ENCODE measurements at places on chromosomes 2 and 18. TPM values are rescaled to one million over a fixed set of nuclear protein-coding genes. Genes with fewer than 3 reads are reported as not detected.

- H3K4me1 ChIP-seq = no peaks in the 10 kb centered on the region
- H3K27me3 ChIP-seq = no peaks in the 10 kb centered on the region
- H3K27ac ChIP-seq = no peak overlapping the region
- no peak overlapping the region for H3K4me3 ChIP-seq
- H3K36me3 ChIP-seq = no peaks in the 10 kb centered on the region
- DNase-seq = no peak
These were observed 61.1 kb upstream of the LPIN2 start for GRCh38 chr18:3074087-3074486.

DNA sequence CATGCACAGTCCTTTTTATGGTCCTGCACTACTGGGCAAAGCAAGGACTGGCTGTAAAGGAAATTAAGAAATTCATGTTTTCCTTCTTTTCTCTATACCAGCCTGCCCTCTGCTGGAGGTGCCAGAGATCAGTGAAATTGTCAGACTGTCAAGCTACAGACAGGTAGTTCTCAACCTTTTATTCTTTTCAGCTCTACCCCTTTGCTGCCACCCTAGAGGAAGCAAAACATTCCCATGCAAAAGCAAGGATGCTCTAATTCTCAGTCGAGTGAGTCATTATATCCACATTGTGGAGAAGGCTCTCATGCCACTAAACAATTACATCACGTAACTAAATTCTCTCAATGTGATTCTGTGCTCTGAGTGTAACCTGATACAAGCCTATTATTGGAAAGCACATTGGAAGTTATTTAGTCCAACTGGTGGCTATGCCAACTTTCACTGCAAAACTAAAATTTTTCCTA lies 25.0 kb upstream of the RAPGEF4 start:
- DNase-seq = peak; percentile 95
- H3K4me1 ChIP-seq = peaks cover 2% of the 10 kb centered on the region
- H3K27ac ChIP-seq = no peak overlapping the region
- H3K27me3 ChIP-seq = no peaks in the 10 kb centered on the region

Gene CCDC178
- not detected for polyA plus RNA-seq

Gene RFTN2
- 0.44 TPM for polyA plus RNA-seq

Gene C2orf15
- polyA plus RNA-seq = not detected

Gene ATOH8
- 11.2 TPM for polyA plus RNA-seq

DNA sequence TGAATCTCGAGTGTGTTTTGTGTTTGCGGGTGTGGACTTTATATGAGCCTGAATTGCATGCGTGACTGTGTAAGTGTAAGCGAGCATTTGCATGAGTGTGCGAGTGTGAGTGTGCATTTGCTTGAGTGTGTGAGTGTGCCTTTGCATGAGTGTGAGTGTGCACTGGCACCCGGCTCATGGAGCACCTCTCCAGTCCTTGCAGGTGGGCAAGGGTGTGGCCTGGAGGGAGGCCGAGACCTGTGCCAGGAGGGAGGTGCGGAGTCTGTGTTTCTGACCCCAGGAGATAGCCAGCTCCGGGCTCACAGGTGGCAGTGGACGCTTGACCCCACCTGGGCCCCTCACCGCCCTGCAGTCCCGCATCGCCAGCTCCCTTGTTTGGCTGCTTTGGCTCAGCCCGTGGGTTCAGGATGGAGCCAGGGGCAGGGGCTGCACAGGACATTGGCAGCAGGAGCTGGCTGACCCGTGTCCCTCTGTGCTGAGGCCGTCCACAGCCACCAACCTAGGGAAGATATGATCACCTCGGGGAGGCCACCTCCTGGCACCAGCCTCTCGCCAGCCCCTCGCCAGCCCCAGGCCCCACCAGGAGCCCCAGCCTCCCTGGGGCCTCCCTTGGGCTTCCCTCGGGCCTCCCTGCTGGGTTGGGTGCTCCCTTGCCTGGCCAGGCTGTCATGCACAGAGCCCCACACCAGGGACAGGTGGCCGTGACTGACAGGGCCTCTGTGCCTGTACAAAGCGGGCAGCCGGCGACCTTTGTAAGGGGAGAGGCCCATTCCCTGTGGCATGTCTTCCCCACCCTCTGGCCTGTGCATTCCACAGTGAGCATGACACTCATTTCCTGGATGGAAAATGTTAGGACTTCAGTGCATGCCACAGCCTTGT lies 81.6 kb downstream of the PTGR3 start:
- H3K27ac ChIP-seq = no peak overlapping the region
- H3K4me3 ChIP-seq = no peak overlapping the region
- peaks cover 2% of the 10 kb centered on the region for H3K4me1 ChIP-seq
- no peaks in the 10 kb centered on the region for H3K36me3 ChIP-seq
- H3K27me3 ChIP-seq = peaks cover 12% of the 10 kb centered on the region
- no peak for DNase-seq

Gene MAP3K19
- polyA plus RNA-seq = not detected

GRCh38 chr18:77346208-77346810 lies 96.7 kb downstream of the GALR1 start:
- H3K27ac ChIP-seq = no peak overlapping the region
- H3K36me3 ChIP-seq = no peaks in the 10 kb centered on the region
- H3K27me3 ChIP-seq = no peaks in the 10 kb centered on the region
- no peak overlapping the region for H3K4me3 ChIP-seq
- no peak for DNase-seq

- no peak for DNase-seq
- H3K4me3 ChIP-seq = no peak overlapping the region
- no peaks in the 10 kb centered on the region for H3K36me3 ChIP-seq
- H3K4me1 ChIP-seq = peaks cover 5% of the 10 kb centered on the region
- no peaks in the 10 kb centered on the region for H3K27me3 ChIP-seq
These were observed 52.9 kb upstream of the SERPINB2 start for GRCh38 chr18:63834471-63835113.

- DNase-seq = no peak
- H3K4me1 ChIP-seq = no peaks in the 10 kb centered on the region
- no peak overlapping the region for H3K27ac ChIP-seq
- no peaks in the 10 kb centered on the region for H3K36me3 ChIP-seq
These were observed 43.4 kb downstream of the NABP1 start for GRCh38 chr2:191721331-191721730.

GRCh38 chr2:177093371-177093770 lies 119.2 kb upstream of the HNRNPA3 start:
- DNase-seq = no peak
- no peaks in the 10 kb centered on the region for H3K27me3 ChIP-seq
- H3K4me1 ChIP-seq = no peaks in the 10 kb centered on the region

Gene DOK1
- 17.6 TPM for polyA plus RNA-seq

- no peak for DNase-seq
- H3K27ac ChIP-seq = no peak overlapping the region
- no peaks in the 10 kb centered on the region for H3K36me3 ChIP-seq
- H3K4me1 ChIP-seq = no peaks in the 10 kb centered on the region
These were observed 132.8 kb upstream of the L3MBTL4 start for GRCh38 chr18:6547476-6547875.

Gene SALL3
- not detected for polyA plus RNA-seq

DNA sequence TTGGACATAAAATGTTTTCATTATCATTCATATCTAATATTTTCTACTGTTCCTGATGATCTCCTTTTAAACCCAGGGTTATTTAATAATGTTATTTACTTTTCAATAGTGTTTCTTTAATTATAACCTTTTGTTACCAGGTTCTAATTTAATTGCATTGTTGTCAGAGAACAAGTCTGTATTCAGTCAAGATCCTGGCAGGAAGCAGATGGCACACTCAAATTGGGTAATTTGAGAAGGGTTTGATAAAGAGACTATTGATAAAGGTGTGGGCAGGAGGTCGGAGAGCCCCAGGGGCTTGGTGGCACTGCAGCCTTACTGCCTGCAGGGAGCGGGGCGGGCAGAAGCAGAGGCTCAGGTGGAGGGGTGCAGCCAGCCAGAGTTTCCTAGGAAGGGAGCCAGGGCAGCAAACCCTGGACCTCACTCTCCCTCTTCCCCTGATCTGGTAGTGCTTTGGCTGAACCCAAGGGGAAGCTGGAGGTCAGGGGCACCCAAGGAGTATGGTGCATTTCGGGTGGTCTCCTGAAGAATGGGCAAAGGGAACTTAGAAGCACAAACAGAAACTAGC lies 2.3 kb upstream of the KIF1A start:
- no peaks in the 10 kb centered on the region for H3K4me1 ChIP-seq
- H3K27ac ChIP-seq = no peak overlapping the region
- no peak overlapping the region for H3K4me3 ChIP-seq
- no peaks in the 10 kb centered on the region for H3K36me3 ChIP-seq
- peaks cover 72% of the 10 kb centered on the region for H3K27me3 ChIP-seq

Gene MAP2
- polyA plus RNA-seq = 0.26 TPM

Gene CYP27C1
- not detected for polyA plus RNA-seq

Gene TFPI
- polyA plus RNA-seq = 33.9 TPM

Gene MRPL44
- polyA plus RNA-seq = 13.9 TPM

- H3K27me3 ChIP-seq = no peaks in the 10 kb centered on the region
- peaks cover 2% of the 10 kb centered on the region for H3K4me1 ChIP-seq
- no peak overlapping the region for H3K27ac ChIP-seq
These were observed 22.8 kb upstream of the IL37 start for GRCh38 chr2:112887964-112888749.

GRCh38 chr18:79947054-79947755 lies 4.2 kb downstream of the SLC66A2 start:
- no peaks in the 10 kb centered on the region for H3K27me3 ChIP-seq
- H3K4me3 ChIP-seq = no peak overlapping the region
- DNase-seq = peak; percentile 45
- peaks cover 14% of the 10 kb centered on the region for H3K4me1 ChIP-seq
- H3K27ac ChIP-seq = no peak overlapping the region
- H3K36me3 ChIP-seq = peaks cover 32% of the 10 kb centered on the region

Gene MAPRE2
- polyA plus RNA-seq = 18.4 TPM

DNA sequence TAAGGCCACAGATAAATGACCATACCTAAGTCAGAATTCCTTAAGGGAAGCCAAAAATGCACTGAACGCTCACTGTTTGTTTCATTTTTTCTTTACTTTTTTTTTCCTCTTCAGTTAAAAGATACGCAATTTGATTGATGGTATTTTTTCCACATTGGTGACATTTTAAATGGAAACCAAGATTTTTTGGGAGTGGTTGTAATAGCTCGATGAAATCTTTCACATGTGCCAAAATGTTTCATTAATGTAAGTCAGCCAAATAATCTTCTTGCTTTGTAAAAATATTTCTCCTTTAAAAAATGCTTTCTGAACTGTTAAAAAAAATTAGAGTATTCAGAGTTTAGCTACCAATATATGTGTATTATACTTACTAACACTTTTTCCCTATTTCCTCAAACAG lies 339.8 kb downstream of the ZEB2 start:
- H3K4me1 ChIP-seq = no peaks in the 10 kb centered on the region
- H3K4me3 ChIP-seq = no peak overlapping the region
- no peak for DNase-seq
- no peak overlapping the region for H3K27ac ChIP-seq
- H3K27me3 ChIP-seq = no peaks in the 10 kb centered on the region

- no peak overlapping the region for H3K4me3 ChIP-seq
- DNase-seq = no peak
- H3K27ac ChIP-seq = no peak overlapping the region
These were observed 70.3 kb downstream of the MYT1L start for GRCh38 chr2:2260696-2261268.

- peaks cover 9% of the 10 kb centered on the region for H3K4me1 ChIP-seq
- DNase-seq = no peak
These were observed 212.8 kb downstream of the STK39 start for GRCh38 chr2:168034616-168035015.

Gene DCC
- polyA plus RNA-seq = 0.31 TPM

DNA sequence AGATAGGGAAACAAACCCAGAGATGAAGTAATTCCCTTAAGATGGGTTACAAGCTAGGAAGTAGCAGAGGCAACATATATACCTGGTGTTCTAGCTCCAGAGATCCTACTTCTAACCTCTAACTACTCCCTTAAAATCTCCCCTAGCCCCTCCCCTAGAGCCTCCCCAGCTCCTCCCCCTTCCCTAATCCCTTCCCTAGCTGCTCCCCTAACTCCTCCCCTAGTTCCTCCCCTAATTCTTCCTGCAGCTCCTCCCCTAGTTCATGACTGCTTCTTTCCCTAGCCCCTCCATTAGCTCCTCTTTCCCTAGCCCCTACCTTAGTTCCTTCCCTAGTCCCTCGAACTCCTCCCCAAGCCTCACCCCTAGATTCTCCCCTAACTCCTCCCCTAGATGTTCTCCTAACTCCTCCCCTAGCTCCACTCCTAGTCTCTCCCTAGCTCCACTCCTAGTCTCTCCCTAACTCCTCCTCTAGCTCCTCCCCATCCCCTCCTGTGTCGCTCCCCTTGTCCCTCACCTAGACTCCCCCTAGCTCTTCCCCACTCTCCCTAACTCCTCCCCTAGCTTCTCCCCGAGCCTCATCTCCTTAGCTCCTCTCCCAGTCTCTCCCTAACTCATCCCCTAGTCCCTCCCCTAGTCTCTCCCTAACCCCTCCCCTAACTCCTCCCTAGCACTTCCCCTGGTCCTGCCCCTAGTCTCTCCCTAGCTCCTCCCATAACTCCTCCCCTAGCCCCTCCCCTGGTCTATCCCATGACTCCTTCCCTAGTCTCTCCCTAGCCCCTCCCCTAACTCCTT lies 108.9 kb downstream of the CD226 start:
- H3K4me3 ChIP-seq = no peak overlapping the region
- H3K27me3 ChIP-seq = no peaks in the 10 kb centered on the region
- no peak overlapping the region for H3K27ac ChIP-seq
- no peak for DNase-seq
- no peaks in the 10 kb centered on the region for H3K36me3 ChIP-seq
- H3K4me1 ChIP-seq = peaks cover 9% of the 10 kb centered on the region

Gene GALNT14
- polyA plus RNA-seq = not detected

Gene PELI1
- polyA plus RNA-seq = 2.3 TPM

Gene ALKAL2
- polyA plus RNA-seq = not detected

Gene LHCGR
- polyA plus RNA-seq = 0.10 TPM

GRCh38 chr2:2233171-2233826 lies 97.8 kb downstream of the MYT1L start:
- DNase-seq = no peak
- H3K4me1 ChIP-seq = no peaks in the 10 kb centered on the region
- no peaks in the 10 kb centered on the region for H3K36me3 ChIP-seq
- no peak overlapping the region for H3K4me3 ChIP-seq

GRCh38 chr2:19425419-19425818 lies 67.0 kb upstream of the OSR1 start:
- no peak overlapping the region for H3K27ac ChIP-seq
- no peaks in the 10 kb centered on the region for H3K4me1 ChIP-seq

Gene HAUS1
- 33.4 TPM for polyA plus RNA-seq

DNA sequence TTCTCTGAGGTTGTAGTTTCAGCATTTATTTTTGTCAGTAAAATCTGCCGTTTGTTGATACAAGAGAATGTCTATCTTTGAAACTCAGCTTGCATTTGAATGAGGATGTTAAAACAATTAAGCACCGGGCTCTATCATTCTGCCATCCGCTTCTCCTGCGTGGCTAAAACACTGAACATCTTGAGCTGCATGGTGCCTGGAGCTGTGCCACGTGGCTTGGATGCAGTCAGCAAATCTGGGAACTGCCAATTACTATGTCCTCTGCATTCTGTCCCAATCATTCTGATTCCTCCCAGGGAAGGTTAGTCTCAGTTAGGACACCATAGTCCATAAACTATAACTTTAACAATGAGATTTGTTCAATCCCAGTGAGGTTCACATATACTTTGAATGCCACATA lies 598.4 kb downstream of the FBXO15 start:
- H3K27me3 ChIP-seq = no peaks in the 10 kb centered on the region
- no peak overlapping the region for H3K4me3 ChIP-seq
- peak; percentile 1 for DNase-seq

Gene RBBP8
- 12.0 TPM for polyA plus RNA-seq

Gene UGT1A8
- not detected for polyA plus RNA-seq
